ENCODE measurements at places on chromosomes 1 and 21. TPM values are rescaled to one million over a fixed set of nuclear protein-coding genes. Genes with fewer than 3 reads are reported as not detected.

BNIPL gene
- 0.24 TPM for total RNA-seq

DNA sequence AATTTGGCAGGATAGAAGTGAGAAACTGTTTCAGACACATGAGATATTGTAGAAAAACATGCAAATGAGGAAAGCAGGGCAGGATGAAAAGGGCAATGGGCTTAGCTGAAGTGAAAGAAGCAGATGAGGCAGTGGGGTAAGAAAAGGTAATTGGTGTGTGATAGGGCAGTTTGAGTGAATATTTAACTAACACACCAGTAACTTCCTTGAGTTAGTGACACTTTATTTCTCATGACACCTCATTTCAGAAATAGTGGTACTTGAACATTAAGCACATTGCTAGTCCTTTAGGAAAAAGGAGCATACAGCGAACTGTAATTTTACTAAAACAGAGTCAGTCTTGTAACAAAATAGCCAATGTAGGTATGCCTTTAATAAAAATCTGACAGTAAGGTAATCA, 415.0 kb downstream of the DPYD start:
- no peak for DNase-seq

NPHS2 gene
- not detected for total RNA-seq

GRCh38 chr21:37982496-37983318, 66.5 kb upstream of the KCNJ6 start:
- no peak for DNase-seq

TMEM79 gene
- 1.0 TPM for total RNA-seq

FCRL6 gene
- total RNA-seq, result not detected

- no peak for DNase-seq
Measured at GRCh38 chr1:59215766-59216291, 81.1 kb upstream of the FGGY start.

DPT gene
- 52.2 TPM for total RNA-seq

DNA sequence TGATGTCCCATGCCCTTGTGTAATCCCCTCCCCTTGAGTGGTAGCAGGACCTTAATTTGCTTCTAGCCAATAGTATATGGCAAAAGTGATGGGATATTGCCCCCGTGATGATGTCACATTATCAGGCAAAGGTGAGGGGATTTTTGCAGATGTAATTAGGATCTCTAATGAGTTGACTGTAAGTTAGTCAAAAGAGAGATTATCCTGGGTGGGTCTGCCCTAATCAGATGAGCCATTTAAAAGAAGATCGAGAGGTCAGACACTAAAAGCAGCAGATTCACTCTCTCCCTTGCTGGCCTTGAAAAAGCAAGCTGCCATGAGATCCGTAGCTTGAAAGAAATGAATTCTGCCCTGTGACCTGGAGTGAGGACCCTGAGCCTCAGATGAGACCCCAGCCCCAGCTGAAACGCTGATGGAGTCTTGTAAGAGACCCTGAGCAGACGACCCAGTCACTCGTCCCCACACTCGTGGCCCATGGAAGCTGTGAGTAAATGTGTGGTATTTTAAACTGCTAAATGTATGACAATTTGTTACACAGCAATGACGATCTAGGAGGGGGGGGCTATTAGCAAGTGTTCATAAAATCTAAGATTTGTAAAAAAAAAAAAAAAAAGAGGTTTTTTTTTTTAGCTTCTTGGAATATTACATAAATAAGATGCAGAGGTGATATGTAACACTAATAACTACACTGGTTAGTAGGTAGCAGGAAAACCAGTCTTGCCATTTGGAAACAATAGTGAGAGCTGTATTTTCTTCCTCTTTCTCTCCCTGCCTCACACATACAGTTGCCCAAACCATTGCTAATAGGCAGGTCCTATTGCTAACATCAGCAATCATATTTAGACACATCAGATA, 50.3 kb upstream of the TARBP1 start:
- DNase-seq, result no peak

DNA sequence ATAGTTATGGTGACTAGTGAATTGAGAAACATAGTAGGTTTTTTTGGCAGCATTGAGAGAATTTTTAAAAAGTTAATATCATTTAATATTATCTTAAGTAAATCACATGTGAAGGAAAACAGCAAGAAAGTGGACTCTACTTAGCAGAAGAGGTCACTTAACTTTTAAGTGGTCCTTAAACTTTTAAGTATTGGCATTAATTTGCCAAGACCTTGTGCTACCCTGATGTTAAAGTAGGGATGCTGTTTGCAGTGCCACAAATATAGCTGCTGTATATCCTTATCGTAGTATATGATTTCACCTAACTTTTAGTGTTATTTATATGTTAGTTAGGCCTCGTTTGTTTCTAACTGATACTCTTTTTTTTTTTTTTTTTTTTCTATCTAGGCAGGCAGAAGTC, 40.2 kb downstream of the SMG7 start:
- DNase-seq, result no peak

- no peak for DNase-seq
Measured at GRCh38 chr1:1429671-1430073, 5.8 kb upstream of the VWA1 start.

LAMC2 gene
- 4.9 TPM for total RNA-seq

GRCh38 chr1:247360991-247361731, 29.5 kb upstream of the ZNF496 start:
- DNase-seq, result peak; percentile 72

- DNase-seq, result no peak
Measured at GRCh38 chr1:229031061-229031460, 239.8 kb upstream of the RAB4A start.

DNA sequence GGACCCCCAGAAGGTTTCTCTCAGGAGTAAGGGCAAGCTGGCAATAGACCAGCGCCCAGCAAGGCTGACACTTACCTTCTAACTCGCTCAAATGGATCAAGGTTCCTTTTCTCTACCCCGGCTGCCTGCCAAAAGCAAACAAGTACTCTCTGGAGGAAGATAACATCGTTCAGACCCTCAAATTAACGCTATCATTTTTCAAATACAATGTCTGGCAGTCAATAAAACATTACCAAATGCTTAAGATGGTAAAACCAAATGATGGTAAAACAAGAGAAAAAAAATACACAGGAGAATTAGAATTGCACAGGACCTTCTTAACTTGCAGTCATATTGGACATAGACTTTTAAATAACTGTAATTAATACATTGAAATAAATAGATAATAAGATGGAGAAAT, 148.1 kb downstream of the SPATA46 start:
- no peak for DNase-seq

GRCh38 chr1:201259476-201260235, 23.6 kb upstream of the PKP1 start:
- DNase-seq, result no peak

SNIP1 gene
- 4.4 TPM for total RNA-seq

Data from right atrium auricular region (tissue), 2 donors.